ENCODE measurements at places on chromosomes 6 and 20.

DNA sequence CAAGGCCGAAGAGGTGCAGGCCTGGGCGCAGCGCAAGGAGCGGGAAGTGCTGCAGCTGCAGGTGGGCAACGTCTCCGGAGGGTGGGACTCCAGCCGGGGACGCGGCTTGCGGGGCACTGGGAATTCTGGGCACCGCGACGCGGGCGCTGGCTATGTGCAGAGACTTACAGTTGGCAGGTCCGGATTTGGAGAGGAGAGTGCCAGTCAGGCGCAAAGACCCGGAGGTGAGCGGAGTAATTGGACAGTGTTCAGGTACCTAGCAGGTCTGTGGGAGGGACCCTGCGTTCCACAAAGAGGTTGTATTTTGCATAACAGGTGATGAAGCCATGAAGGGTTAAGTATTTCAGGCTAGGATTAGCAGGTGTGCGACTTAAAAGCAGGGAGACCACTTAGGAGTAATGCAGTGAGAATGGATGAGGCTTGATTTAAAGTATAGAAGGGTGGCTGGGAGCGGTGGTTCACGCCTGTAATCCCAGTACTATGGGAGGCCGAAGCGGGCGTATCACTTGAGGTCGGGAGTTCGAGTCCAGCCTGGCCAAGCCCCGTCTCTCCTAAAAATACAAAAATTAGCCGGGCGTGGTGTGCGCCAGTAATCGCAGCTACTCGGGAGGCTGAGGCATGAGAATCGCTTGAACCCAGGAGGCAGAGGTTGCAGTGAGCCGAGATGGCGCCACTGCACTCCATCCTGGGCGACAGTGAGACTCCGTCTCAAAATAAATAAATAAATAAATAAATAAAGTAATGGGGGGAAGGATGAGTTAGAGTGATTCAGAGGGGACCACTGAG is 1.0 kb downstream of the MRPS26 start:
- no peak for DNase-seq

DNA sequence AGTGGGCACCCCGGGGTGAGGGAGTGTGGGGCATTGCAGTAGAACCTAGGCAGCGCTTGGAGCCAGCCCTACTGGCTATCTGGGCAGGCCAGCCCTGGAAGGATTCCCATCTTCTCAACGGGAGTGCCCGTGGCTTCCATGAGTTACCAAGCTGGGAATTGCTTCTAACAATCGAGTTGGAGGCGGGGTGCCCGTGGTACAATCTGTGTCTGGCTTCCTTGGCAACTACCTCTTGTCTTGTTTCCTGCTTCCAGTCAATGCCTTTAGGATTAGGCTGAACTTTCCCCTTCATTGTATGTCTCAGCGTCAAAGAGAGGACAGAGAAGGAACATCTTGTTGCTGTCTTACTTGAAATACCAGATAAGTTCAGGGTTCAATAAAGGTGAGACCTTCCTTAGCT is 33.3 kb downstream of the PPP1R14C start:
- no peak for DNase-seq

GRCh38 chr6:40996591-40997233 is 42.3 kb downstream of the UNC5CL start:
- DNase-seq, result no peak

GRCh38 chr6:2738373-2738979 is 12.2 kb downstream of the MYLK4 start:
- peak; percentile 15 for DNase-seq

DNA sequence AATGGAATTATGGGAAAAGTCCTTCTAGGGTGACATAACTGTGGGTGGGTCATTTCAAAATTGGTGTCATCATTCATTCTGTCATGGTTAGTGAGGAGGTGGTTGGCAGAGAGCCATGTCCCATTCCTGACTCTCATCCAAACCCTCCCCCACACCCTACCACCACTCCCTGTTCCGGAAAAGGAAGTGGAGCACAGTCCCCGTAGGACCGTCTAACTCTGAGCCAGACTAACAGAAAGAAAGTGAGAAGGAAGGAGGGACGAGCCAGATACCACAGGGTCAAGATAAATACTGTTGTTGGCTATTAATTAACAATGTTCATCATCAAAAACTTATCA is 4.8 kb downstream of the TRIM10 start:
- no peak for DNase-seq

- no peak for DNase-seq
Measured at GRCh38 chr6:49553384-49553783, 2.9 kb downstream of the C6orf141 start.

DNA sequence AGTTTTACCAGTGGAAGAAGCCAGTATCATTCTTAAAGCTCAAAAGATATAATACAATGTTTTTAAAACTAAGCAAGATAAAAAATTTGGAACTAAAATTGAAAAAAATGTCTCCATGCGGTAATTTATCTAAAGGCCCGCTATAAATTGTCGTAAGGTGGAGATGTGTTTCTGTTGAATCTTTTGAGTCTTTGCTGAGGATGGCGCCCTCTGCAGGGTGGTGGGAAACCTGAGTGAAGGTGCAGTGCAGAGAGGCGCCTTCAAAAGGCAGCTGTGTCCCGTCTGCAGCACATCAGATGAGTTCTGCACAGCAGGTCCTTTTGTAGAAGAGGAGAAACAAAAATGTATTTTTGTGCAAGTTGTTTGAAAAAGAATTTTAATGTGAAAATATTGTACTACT is 29.4 kb upstream of the KIF25 start:
- no peak for DNase-seq

GRCh38 chr6:43508481-43509141 is 1.5 kb downstream of the LRRC73 start:
- DNase-seq, result no peak

GRCh38 chr6:157198425-157199279 is 124.7 kb downstream of the TMEM242 start:
- DNase-seq, result no peak

DNA sequence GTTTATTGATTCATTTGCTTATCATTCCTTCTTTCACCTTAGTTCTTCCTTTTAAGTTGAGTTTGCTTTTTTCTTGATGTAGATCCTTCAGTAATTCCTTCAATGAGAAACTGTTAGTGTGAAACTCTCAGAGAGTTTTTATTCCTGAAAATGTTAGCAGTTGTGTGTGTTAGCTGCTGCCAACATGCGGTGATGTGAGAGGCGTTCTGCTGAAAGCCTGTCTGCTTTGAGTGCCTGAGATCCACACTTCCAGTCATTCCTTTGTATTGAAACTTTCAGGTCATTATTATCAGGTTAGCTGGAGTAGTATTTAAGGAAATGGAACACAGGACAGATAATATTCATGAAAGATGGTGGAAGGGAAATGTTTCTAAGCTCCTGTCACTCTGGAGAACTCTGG is 70.0 kb upstream of the SUPT3H start:
- no peak for DNase-seq

- no peak for DNase-seq
Measured at GRCh38 chr20:43404878-43405277, 52.8 kb upstream of the SRSF6 start.

GRCh38 chr20:57698867-57699275 is 10.9 kb downstream of the PMEPA1 start:
- no peak for DNase-seq

DNA sequence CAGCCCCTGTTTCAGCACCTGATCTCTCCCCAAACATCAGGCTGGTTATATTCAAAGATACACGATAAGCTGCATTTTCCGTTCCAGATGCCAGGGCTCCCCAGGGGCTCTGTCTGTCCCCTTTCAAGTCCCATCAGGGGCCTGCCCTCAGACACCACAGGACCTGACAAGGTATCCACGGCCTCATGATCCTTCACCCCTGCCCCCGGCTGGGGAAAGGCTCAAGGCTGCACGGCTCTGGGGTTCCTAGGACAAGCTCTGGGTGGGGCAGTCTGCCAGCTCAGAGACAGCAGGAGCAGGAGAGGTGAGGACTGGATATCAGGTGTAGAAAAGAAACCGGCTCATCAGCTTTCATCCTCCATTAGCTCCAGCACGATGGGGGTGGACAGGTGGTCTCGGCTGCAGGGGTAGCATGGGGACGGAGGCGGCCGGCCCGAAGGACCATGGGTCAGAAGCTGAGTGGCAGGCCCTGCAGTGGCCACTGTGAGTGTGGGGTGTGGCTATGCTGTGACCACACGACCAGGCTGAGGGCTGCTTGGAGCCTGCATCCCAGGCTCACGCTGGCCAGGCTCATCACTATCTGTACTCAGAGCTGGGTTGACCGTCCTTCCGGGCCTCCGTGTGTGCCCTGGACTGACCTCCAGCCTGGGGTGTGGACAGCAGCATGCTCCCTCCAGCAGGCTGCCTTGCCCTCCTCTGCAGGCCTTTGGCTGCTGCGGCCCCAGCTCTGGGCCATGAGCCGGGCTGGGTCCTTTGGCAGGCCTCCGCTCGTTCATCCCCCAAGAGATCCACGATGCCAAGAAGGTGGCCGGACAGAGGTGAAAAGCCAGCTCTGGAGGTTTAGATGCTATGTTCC is 386.2 kb downstream of the THBS2 start:
- no peak for DNase-seq

GRCh38 chr6:126123226-126123625 is 136.9 kb downstream of the TRMT11 start:
- no peak for DNase-seq

DNA sequence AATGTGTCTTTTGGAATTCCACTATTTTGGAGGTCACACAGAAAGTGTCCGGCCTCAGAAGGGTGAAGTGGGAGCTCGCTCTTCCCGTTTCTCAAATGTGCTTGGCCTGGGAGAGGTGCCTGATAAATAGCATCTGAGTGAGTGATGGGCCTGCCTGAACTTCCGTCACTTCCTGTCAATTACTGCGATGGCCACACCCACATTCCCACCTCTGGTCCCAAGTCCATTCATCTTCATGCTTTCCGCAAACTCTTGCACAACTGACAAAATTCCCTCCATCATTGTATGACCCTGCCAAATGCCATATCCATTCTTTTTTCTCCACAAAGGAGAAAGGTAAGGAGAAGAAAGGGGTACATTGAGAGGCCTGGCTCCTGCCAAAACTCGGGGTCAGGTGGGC is 169.0 kb downstream of the QKI start:
- DNase-seq, result no peak

- DNase-seq, result no peak
Measured at GRCh38 chr6:24743265-24743943, 24.4 kb upstream of the C6orf62 start.

DNA sequence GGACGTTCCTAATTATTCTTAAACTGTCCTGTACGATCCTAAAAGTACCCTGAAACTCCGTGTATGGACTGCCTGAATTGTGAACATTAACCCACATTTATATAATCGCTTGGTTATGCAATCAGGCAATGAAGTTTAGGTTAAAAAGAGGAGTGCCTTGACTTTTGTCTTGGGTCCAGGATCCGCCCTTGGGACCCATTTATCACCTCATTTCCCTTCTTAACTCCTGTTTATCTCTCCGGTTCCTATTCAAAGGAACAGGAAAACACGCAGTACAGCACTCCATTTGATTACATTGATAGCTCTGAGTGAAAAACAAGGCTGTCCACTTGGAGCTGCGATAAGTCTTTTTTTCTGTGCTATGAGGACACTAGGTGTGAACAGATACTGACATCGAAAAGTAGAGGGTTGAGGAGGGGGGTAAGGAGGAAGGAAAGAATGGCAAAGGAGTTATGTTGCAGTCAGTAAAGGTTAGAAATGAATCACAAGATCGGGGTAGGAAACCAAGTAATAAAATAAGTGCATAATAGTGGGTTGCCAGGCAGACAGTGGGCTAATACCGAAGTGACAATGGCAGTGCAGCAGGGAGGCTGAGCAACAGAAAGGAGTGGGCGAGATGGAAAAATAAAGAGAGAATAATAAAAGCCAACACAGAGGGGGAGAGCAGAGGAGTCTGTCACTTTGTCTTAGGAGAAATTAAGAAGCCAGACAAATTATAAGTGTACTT is 15.9 kb upstream of the PCK1 start:
- DNase-seq, result no peak

- peak; percentile 64 for DNase-seq
Measured at GRCh38 chr6:106085984-106086813, at the start of gene PRDM1. Gene PRDM1, plus strand, starts transcription at chr6:106086336. Its CDS starts 218 bp downstream, at chr6:106086554.

DNA sequence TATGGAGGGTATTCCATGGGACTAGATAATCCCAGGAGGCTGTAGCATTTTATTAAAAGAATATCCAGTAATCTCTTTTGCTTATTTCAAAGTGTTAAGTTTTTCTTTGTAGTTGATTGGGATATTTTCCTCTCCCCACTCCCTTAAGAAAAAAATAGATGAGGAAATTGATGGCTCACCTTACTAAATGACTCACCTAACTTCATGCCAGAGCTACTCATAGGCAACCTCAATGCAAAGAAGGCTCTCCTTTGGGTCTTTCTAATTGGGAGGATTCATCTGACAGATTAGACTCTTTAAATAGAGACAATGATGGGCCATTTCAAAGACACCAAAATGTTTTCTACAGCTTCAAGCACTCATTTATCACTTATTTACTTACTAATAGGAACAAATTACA is 528.5 kb upstream of the BTBD3 start:
- DNase-seq, result no peak

- DNase-seq, result no peak
Measured at GRCh38 chr6:105900125-105900937, 185.8 kb upstream of the PRDM1 start.

GRCh38 chr6:166420351-166420750 is 37.6 kb upstream of the MPC1 start:
- DNase-seq, result no peak

DNA sequence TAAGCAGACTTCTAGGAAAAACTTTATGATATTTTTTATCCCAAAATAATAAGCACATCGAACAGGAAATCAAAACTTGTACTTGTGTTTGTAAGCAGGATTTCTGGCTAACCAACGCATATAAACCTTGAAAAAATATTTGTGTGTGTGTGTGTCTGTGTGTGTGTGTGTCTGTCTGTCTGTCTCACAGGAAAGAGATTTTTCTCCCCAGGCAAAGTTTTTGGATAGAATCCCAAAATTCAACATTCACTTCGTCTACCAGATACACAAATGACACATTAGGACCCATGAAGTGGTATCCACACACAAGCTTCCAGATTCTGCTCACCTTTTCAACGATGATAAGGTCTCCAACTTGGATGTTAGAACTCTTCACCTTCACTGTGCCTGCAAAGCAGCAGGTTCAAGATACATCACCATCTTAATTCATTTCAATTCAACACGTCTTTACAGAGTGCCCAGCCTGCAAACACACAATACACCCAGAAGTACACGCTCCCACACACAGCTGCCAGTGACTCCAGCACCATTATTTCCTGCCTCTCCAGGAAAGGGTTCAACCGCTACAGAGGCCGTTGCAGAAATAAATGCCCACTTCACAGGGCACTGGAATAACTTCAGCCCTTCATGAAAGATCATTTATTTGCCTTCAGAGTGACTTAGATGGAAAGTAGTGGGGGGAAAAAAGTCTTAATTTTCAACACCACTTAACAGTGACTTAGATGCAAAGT is 70.9 kb downstream of the ATP9A start:
- DNase-seq, result no peak

GRCh38 chr6:90898763-90899162 is 311.9 kb upstream of the MAP3K7 start:
- DNase-seq, result no peak

- no peak for DNase-seq
Measured at GRCh38 chr6:10550764-10551163, 29.6 kb downstream of the GCNT2 start.

DNA sequence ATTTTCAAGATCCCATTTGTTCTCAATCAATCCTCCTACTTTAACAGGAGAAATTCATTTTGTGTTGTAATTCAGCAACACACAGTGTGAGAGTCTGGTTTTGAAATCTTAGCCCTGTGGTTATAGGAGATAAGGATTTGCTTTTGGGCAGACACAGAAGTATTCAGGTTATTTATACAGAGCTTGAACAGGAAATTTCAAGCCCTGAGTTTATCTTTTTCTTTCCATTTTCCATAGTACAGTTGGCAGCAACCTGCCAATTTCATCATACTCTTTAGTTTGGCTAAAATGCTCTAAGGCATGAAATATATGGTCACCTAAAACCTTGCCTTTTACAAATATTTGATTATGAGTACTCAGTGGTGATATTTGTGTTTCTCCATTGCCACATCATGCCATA is 41.4 kb downstream of the PKIB start:
- no peak for DNase-seq
